ENCODE measurements at places on chromosomes 1 and 21. TPM values are rescaled to one million over a fixed set of nuclear protein-coding genes. Genes with fewer than 3 reads are reported as not detected.
A peak's percentile ranks its signal among the peaks of the same experiment; 100 is the strongest.

TMEM200B gene
- total RNA-seq: 0.12 TPM

GRCh38 chr21:45085700-45086099 is 11.3 kb downstream of the ADARB1 start:
- no peak for DNase-seq

GRCh38 chr21:43757601-43758000 is 18.5 kb downstream of the CSTB start:
- DNase-seq: no peak

- peak; percentile 44 for DNase-seq
These were observed 2.1 kb upstream of the AHDC1 start for GRCh38 chr1:27605796-27606707.

KRTAP19-3 gene
- not detected for total RNA-seq

GRCh38 chr1:24526940-24527542 is 24.4 kb downstream of the RCAN3 start:
- no peak for DNase-seq

DNA sequence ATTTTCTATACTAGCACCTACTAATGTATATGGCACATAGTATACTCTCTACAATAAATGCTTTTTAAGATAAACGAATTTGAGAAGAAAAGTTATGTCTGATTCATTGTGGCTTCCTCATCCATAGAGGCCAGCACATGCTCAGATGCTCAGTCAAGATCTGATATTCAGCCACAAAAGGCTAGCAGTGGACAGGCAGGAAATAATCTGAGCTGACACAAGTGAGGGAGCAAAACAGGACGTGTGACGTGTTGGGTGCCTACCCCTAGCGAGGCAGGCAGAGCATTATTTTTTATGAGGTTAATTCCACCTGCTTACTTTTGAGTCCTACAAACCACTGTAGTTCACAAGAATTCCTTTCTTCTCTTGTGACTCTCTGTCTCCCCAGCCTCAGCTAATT is 550.9 kb downstream of the SMYD3 start:
- DNase-seq: no peak

DNA sequence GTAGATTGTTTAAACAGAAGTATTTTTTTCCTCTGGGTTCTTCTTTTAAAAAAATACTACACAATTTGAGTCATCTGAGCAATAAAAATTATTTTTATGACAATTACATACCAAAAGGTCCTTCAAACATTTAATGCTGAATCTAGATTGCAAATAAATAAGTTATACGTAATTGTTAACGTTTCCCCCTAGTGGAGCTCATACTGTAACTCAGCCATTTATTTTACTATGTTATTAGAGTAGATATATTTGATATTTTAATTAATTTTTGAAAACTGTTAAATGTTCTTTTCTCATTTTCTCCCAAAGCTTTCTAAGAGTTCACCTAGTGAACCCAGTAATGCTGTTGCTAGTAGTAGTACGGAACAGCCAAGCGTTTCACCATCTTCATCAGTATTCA is 33.5 kb downstream of the ZMYM1 start:
- DNase-seq: no peak

DNA sequence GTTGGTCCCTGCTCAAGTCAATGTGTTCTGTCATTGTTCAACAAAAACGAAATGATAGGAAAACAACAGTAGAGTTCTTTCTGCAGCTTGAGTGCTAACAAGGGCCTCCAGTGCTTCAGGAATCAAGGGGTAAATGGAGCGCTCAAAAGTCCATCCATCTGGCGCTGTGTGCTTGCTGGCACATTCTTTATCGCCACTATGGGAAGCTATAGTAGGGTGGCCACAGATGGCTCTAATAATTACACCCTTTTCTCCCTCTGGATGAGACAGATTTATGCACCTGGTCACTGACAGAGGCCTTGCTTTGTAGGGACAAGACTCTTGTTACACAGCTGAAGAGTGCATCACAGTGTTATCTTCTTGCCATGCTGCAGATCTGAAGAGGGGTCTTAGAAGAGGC is 136.0 kb downstream of the GDAP2 start:
- no peak for DNase-seq

Measured in NCI-H460 (cell line).